ENCODE measurements at places on chromosomes 12 and 14.

GRCh38 chr14:51310505-51310944 lies 70.5 kb downstream of the TMX1 start:
- no peak for DNase-seq

DNA sequence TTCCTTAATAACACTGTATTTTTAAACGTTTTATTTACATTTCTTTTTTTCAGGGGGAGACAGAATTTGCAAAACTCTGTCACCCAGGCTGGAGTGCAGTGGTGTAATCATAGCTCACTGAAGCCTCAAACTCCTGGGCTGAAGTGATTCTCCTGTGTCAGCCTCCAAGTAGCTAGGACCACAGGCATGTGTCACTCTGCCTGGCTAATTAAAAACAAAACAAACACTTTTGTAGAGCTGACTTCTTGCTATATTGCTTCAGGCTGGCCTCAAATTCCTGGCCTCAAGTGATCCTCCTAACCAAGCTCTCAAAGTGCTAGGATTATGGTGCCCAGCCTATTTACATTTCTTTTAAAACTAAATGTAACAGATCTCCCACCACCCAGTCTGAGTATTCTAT lies 12.7 kb downstream of the CPSF6 start:
- peak; percentile 20 for DNase-seq

DNA sequence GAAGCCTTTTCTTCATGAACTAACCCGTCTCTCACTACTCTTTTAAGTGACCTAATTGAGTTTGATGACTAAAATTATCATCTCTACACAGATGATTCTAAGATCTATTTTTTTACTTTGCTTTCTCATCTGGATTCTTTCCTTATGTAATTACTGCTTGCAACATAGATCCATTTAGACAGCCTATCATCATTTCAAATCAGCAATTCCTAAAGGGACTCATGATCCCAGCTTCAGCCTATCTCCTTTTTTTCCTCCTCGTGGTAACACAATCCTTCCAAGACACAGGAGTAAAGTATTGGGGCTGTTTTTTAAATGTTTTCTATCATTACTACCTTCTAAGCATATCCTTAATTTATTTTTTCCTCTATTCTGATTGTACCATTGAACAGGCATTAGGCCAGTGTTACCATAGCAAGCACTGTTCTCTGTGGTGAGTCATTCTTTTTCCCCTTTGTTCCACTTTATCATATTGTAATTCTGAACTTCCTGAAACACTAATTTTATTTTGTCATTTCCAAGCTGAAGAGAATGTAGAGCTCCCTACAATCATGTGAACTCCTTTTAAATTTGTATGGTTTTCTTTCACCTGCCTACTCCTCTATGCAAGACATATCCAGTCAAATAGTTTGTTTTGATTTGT lies 190.4 kb upstream of the FAR2 start:
- no peak for DNase-seq

- DNase-seq: no peak
Measured at GRCh38 chr14:74525361-74525851, 31.8 kb downstream of the ISCA2 start.

GRCh38 chr14:77872983-77873382 lies 73.1 kb downstream of the ADCK1 start:
- DNase-seq: no peak

DNA sequence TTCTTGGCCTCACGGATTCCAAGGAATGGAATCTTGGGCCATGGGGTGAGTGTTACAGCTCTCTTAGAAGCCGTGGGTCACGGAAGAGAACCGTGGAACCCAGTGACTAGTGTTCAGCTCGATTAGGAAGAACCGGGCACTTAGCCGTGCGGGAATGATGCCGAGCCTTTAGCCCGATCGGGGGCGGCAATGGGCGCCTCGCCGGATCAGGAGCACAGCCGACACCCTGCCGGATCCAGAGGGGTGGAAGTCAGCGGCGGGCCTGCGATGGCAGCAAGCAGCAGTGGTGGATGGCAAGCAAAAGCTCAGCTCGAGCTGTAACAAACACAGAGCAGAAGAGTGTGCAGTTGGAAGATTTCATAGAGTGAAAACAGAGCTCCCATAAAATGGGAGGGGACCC lies 21.1 kb upstream of the ULK1 start:
- DNase-seq: no peak

- peak; percentile 28 for DNase-seq
Measured at GRCh38 chr12:18054925-18055619, 34.9 kb downstream of the RERGL start.

DNA sequence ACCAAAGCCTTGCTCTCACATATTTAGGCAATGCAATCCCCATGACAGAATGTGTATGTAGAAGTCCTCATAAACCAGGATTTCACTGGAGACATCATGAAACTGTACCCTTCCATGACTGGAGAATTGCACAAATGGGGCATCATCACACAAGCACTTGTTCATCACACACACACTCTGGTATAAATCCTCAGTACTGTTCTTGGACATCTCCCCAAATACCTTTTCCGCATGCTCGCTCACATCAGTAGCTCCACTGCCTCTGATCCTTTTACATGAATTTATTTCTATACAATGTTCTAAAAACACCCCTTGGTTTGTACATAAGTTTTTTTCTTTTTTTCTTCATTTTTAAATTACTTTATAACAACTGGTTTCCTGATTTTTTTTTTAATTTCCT lies 3.3 kb upstream of the ING4 start:
- no peak for DNase-seq

DNA sequence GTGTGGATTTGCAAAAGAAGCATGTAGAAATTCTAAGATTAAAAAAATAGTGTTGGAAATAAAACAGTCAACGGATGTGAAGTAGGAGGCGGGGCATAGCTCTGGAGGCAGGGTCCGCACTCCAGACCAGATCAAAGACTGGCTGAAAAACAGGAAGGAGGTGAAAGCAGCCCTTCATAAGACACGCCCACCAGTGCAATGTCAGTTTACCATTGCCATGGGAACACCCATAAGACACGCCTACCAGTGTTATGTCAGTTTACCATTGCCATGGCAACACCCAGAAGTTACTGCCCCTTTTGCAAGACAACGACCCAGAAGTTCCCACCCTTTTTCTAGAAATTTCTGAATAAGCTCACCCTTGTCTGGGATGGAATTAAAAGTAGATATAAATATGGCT lies 87.1 kb downstream of the FZD10 start:
- no peak for DNase-seq

DNA sequence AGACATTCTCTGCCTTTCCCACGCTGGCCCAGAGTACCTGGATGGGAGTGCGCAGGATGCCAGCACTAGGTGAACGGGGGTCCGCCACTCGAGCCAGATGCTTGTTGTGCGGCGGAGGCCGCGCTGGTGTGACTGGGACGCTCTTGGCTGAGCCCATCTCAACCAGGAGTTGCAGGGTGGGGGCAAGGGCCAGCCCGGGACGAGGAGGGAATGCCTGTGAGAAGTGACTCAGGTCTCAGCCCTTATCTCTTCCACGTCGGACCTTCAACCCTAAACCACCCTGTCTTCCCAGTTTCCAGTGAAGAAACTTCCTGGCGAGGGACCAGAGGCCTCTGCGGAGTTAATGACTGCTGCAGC lies 312 bp downstream of the CDCA3 start:
- no peak for DNase-seq

DNA sequence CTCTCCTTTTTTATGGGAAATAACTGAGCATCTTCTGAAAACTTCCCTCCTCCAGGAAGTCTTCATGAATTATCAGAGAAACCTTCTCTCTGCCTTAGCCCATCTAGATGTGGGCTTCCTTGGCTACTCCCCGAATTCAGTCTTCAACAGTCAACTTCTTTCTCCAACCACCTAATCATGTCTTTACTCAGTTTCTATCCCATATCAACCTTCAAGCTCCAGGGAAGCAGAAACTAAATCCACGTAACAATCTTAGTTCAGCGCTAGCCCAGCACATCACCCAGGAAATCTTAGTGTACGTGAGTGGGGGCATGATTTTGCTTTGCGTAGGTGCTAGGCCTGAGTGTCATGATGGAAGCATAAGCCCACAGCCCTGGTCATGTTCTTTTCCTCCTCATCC lies 12.7 kb upstream of the KRT77 start:
- DNase-seq: no peak

GRCh38 chr12:21604245-21605101 lies at the start of gene GYS2:
Gene GYS2, minus strand, starts transcription at chr12:21604847. Its CDS starts 255 bp downstream, at chr12:21604592.
- no peak for DNase-seq

GRCh38 chr12:5730962-5731361 lies 214.1 kb downstream of the ANO2 start:
- DNase-seq: no peak

DNA sequence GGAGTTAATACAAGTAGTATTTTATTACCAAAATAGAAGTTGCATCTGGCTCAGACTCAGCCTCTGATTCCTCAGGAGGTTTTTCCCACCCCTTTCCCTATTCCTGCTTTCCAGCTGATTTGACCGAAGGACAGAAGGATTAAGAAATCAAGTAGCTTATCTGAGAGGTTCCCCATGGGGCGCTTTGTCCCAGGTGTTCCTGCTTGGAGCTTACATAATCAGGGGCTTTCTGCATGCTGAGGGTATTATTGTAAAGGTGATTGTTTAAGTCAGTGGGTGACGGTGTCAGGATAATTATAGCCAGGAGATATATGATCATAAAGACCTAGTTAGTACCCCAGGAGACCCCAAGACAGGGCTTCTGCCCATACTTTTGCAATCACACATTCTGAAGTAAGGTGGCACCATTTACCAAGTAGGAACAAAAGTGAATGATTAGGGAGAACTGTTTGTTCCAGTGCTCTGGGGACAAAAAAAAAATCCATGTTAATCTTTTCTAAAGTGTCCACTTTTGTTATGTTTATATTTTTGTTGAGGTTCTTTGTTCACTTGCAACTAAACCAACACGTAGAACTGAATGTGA lies 921.3 kb downstream of the NRXN3 start:
- DNase-seq: no peak

GRCh38 chr14:105074601-105075053 lies 9.4 kb upstream of the GPR132 start:
- no peak for DNase-seq

- DNase-seq: no peak
Measured at GRCh38 chr12:51329742-51330141, 5.8 kb upstream of the BIN2 start.

- DNase-seq: peak; percentile 88
Measured at GRCh38 chr12:106369624-106370346, 12.2 kb downstream of the POLR3B start.

DNA sequence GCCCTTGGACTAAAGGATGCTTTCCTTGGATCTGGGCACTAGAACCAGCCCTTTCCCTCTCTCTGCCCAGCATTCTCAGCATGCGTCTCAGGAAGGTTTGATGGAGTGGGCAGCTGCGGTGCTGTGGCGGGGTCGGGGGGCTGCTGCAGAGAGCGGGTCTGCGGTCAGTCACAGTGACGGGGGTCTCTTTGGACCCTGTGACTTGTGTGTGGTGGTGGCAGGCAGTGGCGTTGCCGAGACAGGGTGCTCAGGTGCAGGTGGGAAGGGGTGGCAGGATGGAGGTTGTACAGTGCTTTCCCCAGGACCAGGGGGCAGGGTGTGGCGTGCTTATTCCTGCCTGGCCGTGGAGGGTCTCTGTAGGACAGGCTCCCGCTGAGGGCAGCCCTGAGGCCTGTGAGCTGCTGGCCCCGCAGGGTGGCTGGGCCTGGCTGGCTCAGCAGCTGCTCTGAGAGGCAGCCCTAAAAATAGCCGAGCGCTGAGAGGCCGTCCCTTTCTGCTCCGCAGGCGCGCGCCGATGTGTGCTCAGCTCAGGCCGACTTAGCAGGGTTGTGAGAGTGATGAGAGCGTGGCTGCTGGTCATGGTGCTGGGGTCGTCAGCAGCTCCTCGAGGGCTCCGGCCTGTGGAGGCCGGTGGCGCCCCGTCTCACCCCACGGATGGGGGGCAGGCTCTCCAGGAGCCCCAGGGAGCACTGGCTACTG lies 9.7 kb downstream of the PACS2 start:
- DNase-seq: no peak

- DNase-seq: no peak
Measured at GRCh38 chr12:31362115-31362758, 36.3 kb upstream of the SINHCAF start.

DNA sequence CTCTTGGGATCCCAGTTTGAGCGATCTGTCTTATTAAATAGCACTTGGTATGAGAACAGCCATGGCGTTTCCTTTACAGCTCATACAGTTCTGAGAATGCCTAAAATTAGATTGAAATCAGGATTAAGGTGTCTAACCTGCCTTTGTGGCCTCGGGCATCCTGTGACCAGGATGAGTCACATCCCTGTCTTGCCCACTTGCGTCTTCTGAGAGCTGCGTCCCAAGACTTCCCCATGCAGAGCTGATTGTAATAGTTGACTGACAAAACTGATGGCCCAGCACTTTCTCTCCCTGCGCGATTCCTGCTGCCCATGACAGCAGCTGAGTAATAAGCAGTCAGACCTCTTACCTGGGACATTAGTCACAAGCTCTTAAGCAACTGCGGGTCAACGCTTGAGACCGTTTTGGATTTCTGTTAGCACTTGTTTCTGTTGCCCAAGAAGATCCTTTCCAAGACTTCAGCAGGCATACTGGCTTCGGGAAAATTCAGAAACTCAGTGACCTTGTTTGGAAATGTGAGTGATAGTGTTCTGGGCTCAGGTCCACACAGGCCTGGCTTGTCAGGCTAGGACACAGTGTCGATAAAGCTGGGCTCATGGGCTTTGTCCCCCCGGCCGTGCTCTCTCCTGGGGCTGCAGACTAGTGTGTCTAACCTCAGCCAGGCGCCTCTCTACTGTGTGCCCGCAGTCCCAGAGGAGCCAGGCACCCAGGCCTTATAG lies 169.9 kb upstream of the HIF1A start:
- DNase-seq: peak; percentile 93

DNA sequence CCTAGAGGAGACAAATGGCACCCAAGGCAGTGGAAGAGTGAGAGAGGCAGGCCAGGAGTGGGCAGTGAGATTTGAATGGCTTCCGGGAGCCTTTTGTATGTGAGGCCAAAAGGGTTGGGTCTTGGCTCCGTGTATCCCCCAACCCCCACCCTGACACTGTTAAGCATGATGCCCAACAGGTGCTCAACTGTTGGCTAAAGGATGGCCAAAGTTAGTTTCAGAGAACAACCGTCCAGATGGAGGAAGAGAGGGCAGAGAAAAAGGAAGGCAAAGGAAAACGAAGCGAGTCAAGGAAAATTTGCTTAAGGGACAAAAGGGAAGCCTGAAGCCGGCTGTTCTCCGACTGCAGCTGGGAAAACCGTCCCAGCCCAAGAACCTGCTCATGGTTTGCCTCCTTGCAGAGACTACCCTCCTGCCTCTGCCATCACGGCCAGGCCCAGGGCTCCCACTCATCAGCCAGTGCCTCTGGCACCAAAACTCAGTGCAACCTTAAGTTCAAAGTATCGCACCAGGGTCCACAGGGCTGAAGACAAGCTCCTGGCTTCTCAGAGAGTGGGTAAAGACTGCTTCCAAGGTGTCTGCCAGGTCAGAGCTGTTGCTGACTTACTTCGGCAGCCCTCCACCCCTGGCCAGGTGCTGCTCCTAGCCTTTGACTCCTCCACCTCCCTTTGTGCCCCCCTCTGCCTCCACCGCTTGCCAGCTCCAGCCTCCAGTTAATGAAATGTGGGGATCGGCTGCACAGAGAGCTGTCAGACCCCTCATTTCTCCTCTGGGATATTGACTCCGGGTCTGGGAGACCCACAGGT lies 4.2 kb upstream of the C1QL4 start:
- DNase-seq: no peak

GRCh38 chr14:77241955-77242354 lies 29.1 kb downstream of the NGB start:
- DNase-seq: no peak

GRCh38 chr12:41932470-41932991 lies 212.1 kb downstream of the GXYLT1 start:
- no peak for DNase-seq

- DNase-seq: peak; percentile 66
Measured at GRCh38 chr14:104735830-104736642, 12.0 kb downstream of the ADSS1 start.
